ENCODE measurements at places on chromosomes 11 and 22.

- DNase-seq = no peak
Measured at GRCh38 chr22:21650280-21650679, 8.2 kb downstream of the SDF2L1 start.

- no peak for DNase-seq
Measured at GRCh38 chr22:23826510-23827350, 12.1 kb downstream of the DERL3 start.

- peak; percentile 76 for DNase-seq
Measured at GRCh38 chr11:65112546-65113360, 1.1 kb downstream of the TM7SF2 start.

DNA sequence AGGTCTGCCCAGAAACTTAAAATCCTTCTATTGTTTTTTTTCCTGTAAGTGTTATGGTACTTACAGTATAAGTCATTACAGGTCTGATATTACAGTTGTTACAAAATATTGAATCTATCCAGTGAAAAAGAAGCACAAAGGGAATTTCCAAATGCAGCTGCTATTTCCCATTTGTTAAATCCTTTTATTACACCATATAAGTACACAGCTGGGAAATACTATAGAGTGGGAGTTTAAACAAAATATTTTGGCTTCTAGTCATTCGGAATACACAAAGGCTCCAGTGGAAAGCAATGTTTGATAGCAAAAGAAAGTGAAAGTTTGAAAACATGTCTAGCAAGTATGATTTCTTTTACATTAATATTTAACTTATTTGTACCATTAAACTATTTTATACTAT, 18.0 kb downstream of the SOX6 start:
- DNase-seq = no peak

DNA sequence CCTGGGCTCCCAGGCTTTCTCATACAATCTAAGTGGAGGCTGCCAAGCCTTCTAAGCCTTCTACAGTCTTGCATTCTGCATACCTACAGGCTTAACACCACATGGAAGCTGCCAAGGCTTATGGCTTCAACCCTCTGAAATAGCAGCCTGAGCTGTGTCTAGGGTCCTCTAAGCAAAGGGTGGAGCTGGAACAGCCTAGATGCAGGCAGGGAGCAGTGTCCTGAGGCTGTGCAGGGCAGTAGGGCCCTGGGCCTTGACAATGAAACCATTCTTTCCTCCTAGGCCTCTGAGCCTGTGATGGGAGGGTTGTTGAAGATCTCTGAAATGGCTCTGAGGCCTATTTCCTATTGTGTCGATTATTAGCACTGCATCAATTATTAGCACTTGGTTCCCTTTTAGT, 150.9 kb upstream of the GRK3 start:
- no peak for DNase-seq

- no peak for DNase-seq
Measured at GRCh38 chr11:2777871-2778629, 78.3 kb upstream of the KCNQ1OT1 start.

GRCh38 chr11:35011944-35012343, 95.5 kb downstream of the PDHX start:
- no peak for DNase-seq

GRCh38 chr11:8019314-8020243, 32.4 kb downstream of the EIF3F start:
- peak; percentile 54 for DNase-seq

DNA sequence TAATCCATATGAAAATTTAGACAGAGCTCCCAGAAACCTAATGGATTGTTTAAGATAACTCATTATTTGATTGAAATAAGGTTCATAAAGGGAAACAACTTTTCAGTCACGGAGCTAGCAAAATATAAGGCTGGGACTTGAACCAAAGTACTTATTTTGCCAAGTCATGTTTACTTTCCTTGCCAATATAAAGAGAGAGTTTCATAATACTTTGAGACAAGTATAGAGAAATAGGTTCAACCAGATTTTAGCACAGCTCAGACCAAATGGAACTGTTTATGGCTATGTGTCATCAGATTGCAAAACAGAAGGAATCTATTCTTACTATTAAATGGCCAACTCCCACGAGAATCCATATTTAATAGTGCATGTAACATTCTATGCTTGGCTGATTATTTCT, 1517.5 kb upstream of the TENM4 start:
- DNase-seq = no peak

- no peak for DNase-seq
Measured at GRCh38 chr11:73467505-73467904, 91.3 kb downstream of the RELT start.

- DNase-seq = no peak
Measured at GRCh38 chr11:102653744-102654291, 28.7 kb upstream of the MMP20 start.

GRCh38 chr22:35437049-35437448, 37.1 kb downstream of the MCM5 start:
- no peak for DNase-seq

Data from stimulated activated CD4-positive, alpha-beta T cell treated with anti-CD3 and anti-CD28 coated beads, Interleukin-4, amount 100 ng/mL, for 4 hours (primary cell).